ENCODE measurements at places on chromosomes 1 and 21. TPM values are rescaled to one million over a fixed set of nuclear protein-coding genes. Genes with fewer than 3 reads are reported as not detected.

The CELA3A gene
- total RNA-seq = not detected

The MT1HL1 gene
- not detected for total RNA-seq

The GPR37L1 gene
- total RNA-seq = not detected

The CRYBG2 gene
- total RNA-seq = not detected

The OR2L13 gene
- not detected for total RNA-seq

The DENND2C gene
- 0.22 TPM for total RNA-seq

The TLCD4 gene
- total RNA-seq = 0.51 TPM

The RCAN3 gene
- 2.7 TPM for total RNA-seq

The SAMD13 gene
- total RNA-seq = 3.9 TPM

The CHI3L1 gene
- not detected for total RNA-seq

The AKIRIN1 gene
- total RNA-seq = 49.3 TPM

The RNF186 gene
- not detected for total RNA-seq

The UBASH3A gene
- total RNA-seq = not detected

The UBXN10 gene
- not detected for total RNA-seq

The OR2W3 gene
- total RNA-seq = not detected

The KCNT2 gene
- total RNA-seq = 1.4 TPM

The CORT gene
- total RNA-seq = not detected

The ODF2L gene
- total RNA-seq = 74.7 TPM

The GLIS1 gene
- not detected for total RNA-seq

The TMEM81 gene
- 2.9 TPM for total RNA-seq

The KRTAP8-1 gene
- not detected for total RNA-seq

The HCRTR1 gene
- total RNA-seq = 1.4 TPM
